ENCODE measurements at places on chromosomes 7 and 10.
A peak's percentile ranks its signal among the peaks of the same experiment; 100 is the strongest.

DNA sequence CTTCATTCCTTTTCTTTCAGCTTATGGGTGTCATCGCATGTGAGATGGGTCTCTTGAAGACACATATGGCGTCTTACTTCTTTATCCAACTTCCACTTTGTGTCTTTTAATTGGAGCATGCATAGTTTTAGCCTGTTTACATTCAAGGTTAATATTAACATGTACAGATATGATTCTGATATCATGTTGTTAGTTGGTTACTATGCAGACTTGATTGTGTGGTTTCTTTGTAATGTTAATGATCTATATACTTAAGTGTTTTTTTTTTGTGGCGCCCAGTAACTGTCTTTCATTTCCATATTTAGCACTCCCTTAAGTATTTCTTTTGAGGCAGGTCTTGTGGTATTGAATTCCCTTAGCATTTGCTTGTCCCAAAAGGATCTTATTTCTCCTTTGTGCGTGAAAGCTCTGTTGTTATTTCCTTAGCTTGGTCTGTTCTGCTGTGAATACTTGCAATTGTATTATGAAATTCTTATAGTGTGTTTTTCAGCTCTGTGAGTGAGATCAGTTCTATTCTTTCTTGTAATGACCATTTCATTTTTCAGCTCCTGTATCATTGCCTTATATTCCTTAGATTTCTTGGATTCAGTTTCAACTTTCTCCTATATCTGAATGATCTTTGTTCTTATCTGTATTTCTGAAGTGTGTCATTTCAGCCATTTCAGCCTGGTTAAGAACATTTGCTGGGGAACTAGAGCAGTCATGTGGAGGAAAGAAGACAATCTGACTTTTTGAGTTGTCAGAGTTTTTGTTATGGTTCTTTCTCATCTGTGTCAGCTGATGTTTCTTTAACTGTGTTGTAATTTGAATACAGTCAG is 88.4 kb downstream of the ABCA13 start:
- no peaks in the 10 kb centered on the region for H3K27me3 ChIP-seq
- no peaks in the 10 kb centered on the region for H3K4me1 ChIP-seq
- DNase-seq: no peak
- no peak overlapping the region for H3K27ac ChIP-seq

DNA sequence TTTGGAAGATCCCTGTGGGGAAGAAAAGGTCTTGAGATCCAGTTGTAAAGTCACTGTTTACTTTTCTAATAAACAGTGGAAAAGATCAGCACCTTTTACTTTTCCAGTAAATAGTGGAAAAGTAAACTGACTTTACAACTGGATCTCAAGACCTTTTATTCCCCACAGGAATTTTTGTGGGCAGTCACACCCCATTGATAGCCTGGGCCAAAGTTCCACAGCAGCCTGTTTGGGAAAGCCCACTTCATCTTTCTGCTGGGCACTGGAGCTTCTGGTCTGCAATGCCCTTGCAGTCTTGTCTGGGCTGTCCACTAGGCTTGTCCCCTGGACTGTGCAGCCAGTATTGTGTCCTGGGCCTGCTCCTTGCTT is 50.2 kb downstream of the ADCY1 start:
- H3K36me3 ChIP-seq: no peaks in the 10 kb centered on the region
- peaks cover 4% of the 10 kb centered on the region for H3K27me3 ChIP-seq
- H3K4me1 ChIP-seq: no peaks in the 10 kb centered on the region
- no peak for DNase-seq
- no peak overlapping the region for H3K27ac ChIP-seq

DNA sequence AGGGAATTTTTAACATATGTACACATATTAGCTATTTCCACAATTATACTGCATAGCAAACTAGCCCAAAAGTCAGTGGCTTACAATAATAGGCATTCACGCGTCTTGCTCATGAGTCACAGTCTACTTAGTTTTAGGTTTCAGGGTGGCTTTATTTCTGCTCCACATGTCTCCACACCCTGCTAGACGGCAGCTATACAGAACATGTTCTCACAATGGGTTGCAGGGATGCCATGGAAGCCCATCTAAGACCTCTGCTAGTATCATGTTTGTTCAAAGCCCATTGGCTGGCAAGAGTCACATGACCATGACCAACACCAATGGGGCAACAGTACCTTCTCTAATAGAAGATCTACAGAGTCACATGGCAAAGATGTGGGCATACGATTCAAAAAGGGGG is 96.3 kb upstream of the NEBL start:
- peaks cover 6% of the 10 kb centered on the region for H3K27me3 ChIP-seq
- H3K4me1 ChIP-seq: no peaks in the 10 kb centered on the region
- no peak overlapping the region for H3K4me3 ChIP-seq
- DNase-seq: no peak
- no peaks in the 10 kb centered on the region for H3K36me3 ChIP-seq
- H3K27ac ChIP-seq: no peak overlapping the region

- DNase-seq: peak; percentile 13
- peaks cover 41% of the 10 kb centered on the region for H3K27me3 ChIP-seq
- H3K27ac ChIP-seq: no peak overlapping the region
- H3K4me1 ChIP-seq: no peaks in the 10 kb centered on the region
- H3K36me3 ChIP-seq: no peaks in the 10 kb centered on the region
Observed at GRCh38 chr10:96470116-96470743, 43.5 kb downstream of the TLL2 start.

DNA sequence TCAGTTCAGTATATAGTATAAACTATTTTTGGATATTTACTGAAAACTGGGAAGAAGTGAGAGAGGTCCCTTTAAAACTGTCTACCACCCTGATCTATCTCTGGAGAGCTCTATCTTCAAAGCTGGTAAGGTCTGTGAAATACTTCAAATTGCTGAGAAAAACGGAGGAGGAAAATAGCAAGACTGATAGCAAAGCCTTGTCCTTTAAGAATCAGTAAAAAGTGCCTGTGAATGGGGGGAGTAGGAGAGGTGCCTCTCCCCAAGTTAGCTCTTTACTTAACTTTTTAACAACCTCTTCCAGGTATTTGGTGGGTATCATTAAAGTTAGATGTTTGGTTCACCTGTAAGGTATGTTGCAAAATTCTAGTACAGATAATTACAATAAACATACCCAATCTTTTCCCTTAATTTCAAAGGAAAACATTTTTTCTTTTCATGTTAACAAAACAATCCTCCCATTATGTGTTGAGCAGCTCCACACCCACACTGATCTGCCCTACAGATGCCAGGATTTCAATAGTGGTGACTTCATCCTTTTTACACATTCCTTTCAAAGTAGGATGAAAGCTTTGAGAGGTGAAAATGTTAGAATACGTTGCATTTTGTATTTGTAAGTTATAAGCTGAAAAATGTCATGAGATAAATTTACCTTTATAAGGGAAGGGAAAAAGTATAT is 149.2 kb downstream of the CRPPA start:
- no peaks in the 10 kb centered on the region for H3K27me3 ChIP-seq
- no peak overlapping the region for H3K27ac ChIP-seq
- no peaks in the 10 kb centered on the region for H3K36me3 ChIP-seq
- H3K4me1 ChIP-seq: peaks cover 5% of the 10 kb centered on the region
- no peak for DNase-seq

- no peaks in the 10 kb centered on the region for H3K27me3 ChIP-seq
- DNase-seq: no peak
- no peaks in the 10 kb centered on the region for H3K36me3 ChIP-seq
Observed at GRCh38 chr10:3969876-3970666, 185.1 kb upstream of the KLF6 start.

DNA sequence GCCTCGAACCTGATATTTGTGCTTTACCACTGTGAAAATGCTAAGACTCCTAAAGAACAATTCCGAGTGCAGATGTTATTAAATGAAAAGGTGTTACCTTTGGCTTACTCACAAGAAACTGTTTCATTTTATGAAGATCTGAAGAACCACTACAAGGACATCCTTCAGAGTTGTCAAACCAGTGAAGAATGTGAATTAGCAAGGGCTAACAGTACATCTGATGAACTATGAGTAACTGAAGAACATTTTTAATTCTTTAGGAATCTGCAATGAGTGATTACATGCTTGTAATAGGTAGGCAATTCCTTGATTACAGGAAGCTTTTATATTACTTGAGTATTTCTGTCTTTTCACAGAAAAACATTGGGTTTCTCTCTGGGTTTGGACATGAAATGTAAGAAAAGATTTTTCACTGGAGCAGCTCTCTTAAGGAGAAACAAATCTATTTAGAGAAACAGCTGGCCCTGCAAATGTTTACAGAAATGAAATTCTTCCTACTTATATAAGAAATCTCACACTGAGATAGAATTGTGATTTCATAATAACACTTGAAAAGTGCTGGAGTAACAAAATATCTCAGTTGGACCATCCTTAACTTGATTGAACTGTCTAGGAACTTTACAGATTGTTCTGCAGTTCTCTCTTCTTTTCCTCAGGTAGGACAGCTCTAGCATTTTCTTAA is 47.7 kb downstream of the MINPP1 start:
- H3K4me1 ChIP-seq: no peaks in the 10 kb centered on the region
- no peaks in the 10 kb centered on the region for H3K27me3 ChIP-seq
- H3K27ac ChIP-seq: no peak overlapping the region
- peaks cover 21% of the 10 kb centered on the region for H3K36me3 ChIP-seq
- no peak overlapping the region for H3K4me3 ChIP-seq
- no peak for DNase-seq

- no peak overlapping the region for H3K27ac ChIP-seq
- no peak for DNase-seq
- no peaks in the 10 kb centered on the region for H3K27me3 ChIP-seq
- no peaks in the 10 kb centered on the region for H3K36me3 ChIP-seq
- no peaks in the 10 kb centered on the region for H3K4me1 ChIP-seq
Observed at GRCh38 chr7:116636997-116637396, 35.0 kb upstream of the MET start.

- H3K4me1 ChIP-seq: peaks cover 6% of the 10 kb centered on the region
- H3K27me3 ChIP-seq: no peaks in the 10 kb centered on the region
- H3K36me3 ChIP-seq: no peaks in the 10 kb centered on the region
- no peak overlapping the region for H3K4me3 ChIP-seq
- DNase-seq: no peak
Observed at GRCh38 chr7:50699143-50699542, 83.6 kb downstream of the GRB10 start.

DNA sequence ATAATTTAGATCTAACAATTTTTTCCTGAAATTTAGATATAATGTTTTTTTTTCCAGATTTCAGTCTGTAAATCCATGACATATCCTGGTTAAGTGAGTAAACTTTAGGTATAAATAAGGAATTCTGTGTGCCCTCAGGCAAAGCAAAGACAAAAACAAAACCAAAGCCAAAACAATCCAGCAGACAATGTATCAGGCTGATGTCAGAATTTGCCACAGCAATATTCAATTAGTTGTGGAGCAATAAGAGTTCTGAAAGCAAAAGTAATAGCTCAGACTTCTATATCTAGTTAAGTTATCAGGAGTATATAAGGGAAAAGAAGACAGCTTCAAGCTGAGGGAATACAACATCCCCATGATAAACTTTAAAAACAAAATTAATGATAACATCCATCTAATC is 82.0 kb downstream of the MKX start:
- no peak overlapping the region for H3K27ac ChIP-seq
- H3K36me3 ChIP-seq: no peaks in the 10 kb centered on the region
- DNase-seq: no peak
- H3K4me3 ChIP-seq: no peak overlapping the region
- peaks cover 17% of the 10 kb centered on the region for H3K27me3 ChIP-seq

DNA sequence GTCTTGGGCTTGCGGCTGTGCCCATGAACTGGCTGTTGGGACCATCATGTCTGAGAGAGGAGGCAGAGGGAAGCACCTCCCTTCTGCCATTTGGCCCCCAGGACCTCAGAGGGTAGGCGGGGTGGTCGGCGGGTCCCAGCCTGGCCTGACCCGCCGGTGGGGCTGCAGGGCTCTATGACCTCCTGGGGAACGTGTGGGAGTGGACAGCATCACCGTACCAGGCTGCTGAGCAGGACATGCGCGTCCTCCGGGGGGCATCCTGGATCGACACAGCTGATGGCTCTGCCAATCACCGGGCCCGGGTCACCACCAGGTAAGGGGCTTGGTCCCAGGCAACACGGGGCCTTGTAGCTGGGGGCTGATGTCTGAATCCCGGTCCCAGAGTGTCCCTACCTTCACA is 14.1 kb downstream of the SUMF2 start:
- H3K36me3 ChIP-seq: peaks cover 39% of the 10 kb centered on the region
- H3K4me1 ChIP-seq: peaks cover 10% of the 10 kb centered on the region
- H3K4me3 ChIP-seq: no peak overlapping the region
- no peak for DNase-seq
- H3K27me3 ChIP-seq: no peaks in the 10 kb centered on the region

DNA sequence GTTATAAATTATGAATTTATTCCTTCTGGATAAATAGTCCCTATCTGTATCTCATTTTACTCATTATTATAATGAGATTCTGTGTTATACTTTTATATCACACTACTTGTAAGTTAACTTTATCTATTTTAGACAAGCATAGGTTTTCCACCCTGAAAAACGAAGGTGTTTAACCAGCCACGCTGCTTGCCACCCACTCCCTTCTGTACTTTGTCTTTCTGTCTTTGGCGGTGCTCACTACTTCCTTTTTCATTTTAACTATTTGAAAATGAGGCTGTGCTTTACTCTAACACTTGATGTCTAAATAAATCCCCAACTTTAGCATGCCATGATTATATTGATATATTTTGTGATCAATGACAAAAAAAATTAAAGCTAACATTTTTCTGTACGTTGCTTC is 952.9 kb downstream of the DNAJB9 start:
- H3K27ac ChIP-seq: no peak overlapping the region
- H3K36me3 ChIP-seq: no peaks in the 10 kb centered on the region
- H3K4me1 ChIP-seq: no peaks in the 10 kb centered on the region
- H3K4me3 ChIP-seq: no peak overlapping the region

GRCh38 chr10:102066399-102067088 is 1.4 kb downstream of the HPS6 start:
- H3K27me3 ChIP-seq: no peaks in the 10 kb centered on the region
- H3K27ac ChIP-seq: peak overlapping the region; percentile 96
- peak overlapping the region; percentile 97 for H3K4me3 ChIP-seq
- peaks cover 20% of the 10 kb centered on the region for H3K36me3 ChIP-seq

- no peak for DNase-seq
- peaks cover 16% of the 10 kb centered on the region for H3K4me1 ChIP-seq
- H3K27ac ChIP-seq: peak overlapping the region; percentile 1
- no peak overlapping the region for H3K4me3 ChIP-seq
- H3K27me3 ChIP-seq: no peaks in the 10 kb centered on the region
- H3K36me3 ChIP-seq: peaks cover 49% of the 10 kb centered on the region
Observed at GRCh38 chr7:76326646-76327233, 24.3 kb downstream of the HSPB1 start.

DNA sequence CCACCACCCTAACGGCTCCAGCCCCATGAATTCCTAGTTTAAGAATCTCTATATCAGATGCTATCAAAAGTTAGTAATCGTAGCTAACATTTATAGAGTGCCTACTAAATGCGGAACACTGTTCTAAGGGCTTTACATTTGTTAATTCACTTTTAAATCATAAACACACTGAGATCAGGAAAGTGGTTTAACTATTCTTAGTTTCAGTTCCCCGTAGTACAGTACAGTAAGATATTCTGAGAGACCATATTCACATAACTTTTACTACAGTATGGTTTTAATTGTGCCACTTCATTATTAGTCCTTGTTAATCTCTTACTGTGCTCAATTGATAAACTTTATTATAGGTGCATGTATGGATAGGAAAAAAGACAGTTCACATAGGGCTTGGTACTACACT is 22.5 kb downstream of the SYPL1 start:
- peak overlapping the region; percentile 55 for H3K4me3 ChIP-seq
- peaks cover 32% of the 10 kb centered on the region for H3K4me1 ChIP-seq
- DNase-seq: no peak
- peak overlapping the region; percentile 52 for H3K27ac ChIP-seq

GRCh38 chr7:31096198-31096876 is 44.2 kb downstream of the ADCYAP1R1 start:
- no peak overlapping the region for H3K27ac ChIP-seq
- H3K36me3 ChIP-seq: no peaks in the 10 kb centered on the region
- no peak for DNase-seq
- no peaks in the 10 kb centered on the region for H3K4me1 ChIP-seq
- no peak overlapping the region for H3K4me3 ChIP-seq
- no peaks in the 10 kb centered on the region for H3K27me3 ChIP-seq
